ENCODE measurements at places on chromosomes 5 and 9. TPM values are rescaled to one million over a fixed set of nuclear protein-coding genes. Genes with fewer than 3 reads are reported as not detected.

DNA sequence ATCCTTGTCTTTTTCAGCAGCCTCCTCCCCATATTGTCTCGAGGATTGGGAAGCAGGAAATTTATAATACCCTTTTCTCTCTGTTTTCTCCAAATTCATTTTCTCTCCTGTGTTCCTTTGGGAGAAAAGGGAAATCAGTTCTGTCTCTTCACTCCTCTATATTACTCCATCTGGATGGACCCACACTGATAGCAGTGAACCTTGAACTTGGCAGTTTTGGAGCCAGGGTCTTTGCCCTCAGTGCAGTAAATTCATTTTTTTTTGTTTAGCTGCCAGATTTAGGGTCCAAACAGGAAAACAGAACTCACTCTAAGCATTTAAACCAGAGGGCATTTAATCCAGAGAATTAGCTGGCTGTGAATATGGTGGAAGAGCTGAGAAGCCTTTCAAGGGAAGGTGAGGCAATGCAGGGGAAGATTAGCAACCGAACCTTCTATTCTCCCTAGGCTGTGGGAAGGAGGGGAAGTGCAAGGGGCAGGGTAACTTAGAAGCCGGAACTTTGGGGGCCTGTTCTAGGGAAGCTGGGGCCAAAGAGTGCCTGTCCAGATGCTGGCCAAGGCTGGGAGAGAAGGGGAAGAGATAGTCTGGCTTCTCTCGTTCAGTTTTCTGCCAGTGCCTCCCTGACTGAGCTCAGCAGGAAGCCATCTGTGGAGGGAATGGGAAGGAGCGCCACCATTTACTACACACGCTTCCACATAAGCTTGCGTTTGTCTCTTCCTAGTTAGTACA lies 16.3 kb upstream of the NPR2 start:
- DNase-seq: no peak

GRCh38 chr5:34703767-34704713 lies 47.9 kb downstream of the RAI14 start:
- no peak for DNase-seq

GRCh38 chr5:146818822-146819221 lies 59.7 kb downstream of the PPP2R2B start:
- no peak for DNase-seq

GRCh38 chr5:27592231-27592630 lies 553.8 kb upstream of the CDH9 start:
- DNase-seq: no peak

JAKMIP2 gene
- total RNA-seq: 5.0 TPM

HTR4 gene
- total RNA-seq: not detected
